Epithelial cell of prostate (primary cell): ENCODE measurements at places on chromosomes 16 and 17.

DNA sequence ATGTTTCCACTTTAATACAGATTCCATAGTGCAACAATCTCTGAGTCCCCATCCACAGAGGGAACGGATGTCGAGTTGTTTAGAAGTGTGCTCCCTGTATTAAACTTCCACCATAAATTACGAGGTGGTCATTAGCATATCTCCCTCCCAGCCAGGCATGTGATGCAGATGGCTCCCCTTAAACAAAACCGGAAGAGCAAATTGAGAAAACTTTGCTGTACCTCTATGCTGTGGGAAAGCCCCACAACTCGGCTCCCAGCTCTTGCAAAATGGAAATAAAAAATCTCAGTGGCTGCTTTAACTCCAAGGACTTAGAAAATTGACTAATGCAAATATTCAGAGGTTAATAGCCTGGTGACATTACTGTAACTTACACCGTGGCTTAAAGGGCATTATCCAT is 290.9 kb downstream of the MAF start:
- no peak for DNase-seq

DNA sequence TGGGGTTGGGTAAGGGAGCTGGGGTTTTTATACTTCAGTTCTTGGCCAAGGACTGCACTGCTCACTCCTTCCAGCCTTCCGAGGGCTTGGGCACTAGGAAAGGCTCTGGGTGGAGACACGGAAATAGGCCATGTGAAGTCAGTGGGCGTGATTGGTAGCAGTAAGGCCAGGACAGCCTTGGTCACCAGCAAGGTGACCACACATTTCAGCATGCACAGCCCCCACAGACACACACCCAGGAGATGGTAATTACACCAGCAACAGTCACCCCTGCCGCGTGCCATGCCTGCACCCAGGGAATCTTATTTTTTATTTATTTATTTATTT is 252.5 kb downstream of the SEC14L1 start:
- DNase-seq, result no peak

- DNase-seq, result no peak
These were observed 89.5 kb downstream of the CDH11 start for GRCh38 chr16:65032387-65032786.

DNA sequence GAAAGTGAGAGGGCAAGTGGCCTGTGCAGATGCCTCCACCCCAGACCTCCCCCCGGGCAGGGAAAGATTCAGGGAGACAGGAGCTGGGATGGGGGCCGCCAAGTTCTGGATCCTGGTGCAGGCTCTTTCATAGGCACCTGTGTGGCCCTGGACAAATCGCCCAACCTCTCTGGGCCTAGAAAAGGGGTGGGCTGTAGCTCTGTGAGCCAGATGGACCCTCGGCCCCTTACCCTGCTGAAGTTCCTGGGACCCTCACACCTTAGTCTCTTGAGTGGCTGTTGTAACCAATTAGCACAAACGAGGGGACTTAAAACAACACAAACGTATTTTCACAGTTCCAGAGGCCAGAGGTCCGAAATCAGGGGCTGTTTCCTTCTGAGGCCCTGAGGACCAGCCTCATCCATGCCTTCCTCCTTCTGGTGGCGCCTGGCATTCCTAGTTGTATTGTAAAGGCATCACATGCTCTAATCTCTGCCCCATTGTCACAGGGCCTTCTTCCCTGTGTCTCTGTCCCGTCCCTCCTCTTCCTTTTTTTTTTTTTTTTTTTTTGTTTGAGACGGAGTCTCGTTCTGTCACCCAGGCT is 352.6 kb downstream of the SEC14L1 start:
- no peak for DNase-seq

- DNase-seq, result no peak
These were observed 34.0 kb downstream of the DGKE start for GRCh38 chr17:56867948-56868376.

- DNase-seq, result no peak
These were observed 4.9 kb downstream of the FBXO39 start for GRCh38 chr17:6780886-6781285.

- no peak for DNase-seq
These were observed 40.5 kb upstream of the KLHDC4 start for GRCh38 chr16:87806261-87806640.

DNA sequence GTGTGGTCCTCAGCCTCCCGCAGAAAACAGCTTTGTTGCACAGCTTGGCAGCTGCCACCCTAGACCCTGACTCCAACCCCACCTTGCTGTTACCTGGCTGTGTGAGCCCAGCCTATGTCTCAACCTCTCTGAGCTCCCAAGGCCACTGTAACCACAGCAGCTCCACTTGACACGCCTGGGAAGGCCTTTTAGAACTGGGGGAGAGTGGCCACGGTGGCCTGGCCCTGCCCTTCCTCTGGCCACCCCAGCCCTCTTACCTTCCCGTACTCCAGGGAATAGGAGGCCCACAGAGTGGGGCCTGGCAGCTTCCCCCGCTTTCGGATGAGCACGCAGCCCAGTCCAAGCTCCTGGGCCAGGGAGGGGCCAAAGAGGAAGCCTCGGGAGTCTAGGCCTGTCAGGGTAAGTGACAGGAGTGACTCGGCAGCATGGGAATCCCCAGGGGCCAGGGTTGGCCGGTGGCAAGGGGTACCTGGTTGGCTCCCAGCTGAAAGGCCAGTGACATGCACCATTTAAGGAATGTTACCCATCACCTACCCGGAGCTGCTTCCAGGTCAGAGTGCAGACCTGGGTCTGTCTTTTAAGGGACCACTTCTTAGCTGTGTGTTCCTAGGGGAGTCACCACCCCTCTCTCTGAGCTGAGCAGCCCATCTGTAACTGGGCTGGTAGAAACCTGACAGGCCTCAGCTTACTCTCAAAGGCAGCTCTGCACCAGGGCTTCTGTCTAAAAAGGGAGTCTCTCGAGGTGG is 1.4 kb downstream of the APRT start:
- no peak for DNase-seq

DNA sequence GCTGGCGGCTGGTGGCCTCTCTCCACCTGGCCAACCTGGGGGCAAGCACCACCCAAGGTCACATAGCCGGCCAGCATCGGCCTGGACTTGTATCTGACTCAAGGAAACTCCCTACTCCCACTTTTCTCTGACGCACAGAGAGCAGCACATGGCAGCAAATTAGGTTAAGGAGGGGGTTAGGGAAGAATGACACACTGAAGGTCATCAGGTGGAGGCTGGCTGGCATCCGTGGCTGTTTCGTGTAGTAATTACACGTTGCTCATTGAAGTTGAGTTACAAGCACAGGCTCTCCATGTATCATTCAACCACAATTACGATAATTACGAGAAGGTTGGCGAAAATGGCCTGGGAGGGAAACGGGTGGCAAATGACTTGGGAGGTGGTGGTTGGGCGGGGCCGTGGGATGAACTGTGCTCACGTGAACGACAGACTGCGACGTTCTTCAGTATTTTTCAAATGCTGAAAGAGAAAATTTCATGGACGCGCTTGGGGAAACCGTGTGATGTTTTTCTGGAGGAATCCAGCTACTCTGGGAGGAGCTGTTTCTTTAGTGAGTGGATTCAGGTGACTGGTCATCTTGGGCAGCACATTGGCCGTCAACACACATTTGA is 4.0 kb upstream of the METRNL start:
- DNase-seq, result no peak

GRCh38 chr16:15775209-15775608 is 81.6 kb downstream of the MYH11 start:
- DNase-seq, result no peak

DNA sequence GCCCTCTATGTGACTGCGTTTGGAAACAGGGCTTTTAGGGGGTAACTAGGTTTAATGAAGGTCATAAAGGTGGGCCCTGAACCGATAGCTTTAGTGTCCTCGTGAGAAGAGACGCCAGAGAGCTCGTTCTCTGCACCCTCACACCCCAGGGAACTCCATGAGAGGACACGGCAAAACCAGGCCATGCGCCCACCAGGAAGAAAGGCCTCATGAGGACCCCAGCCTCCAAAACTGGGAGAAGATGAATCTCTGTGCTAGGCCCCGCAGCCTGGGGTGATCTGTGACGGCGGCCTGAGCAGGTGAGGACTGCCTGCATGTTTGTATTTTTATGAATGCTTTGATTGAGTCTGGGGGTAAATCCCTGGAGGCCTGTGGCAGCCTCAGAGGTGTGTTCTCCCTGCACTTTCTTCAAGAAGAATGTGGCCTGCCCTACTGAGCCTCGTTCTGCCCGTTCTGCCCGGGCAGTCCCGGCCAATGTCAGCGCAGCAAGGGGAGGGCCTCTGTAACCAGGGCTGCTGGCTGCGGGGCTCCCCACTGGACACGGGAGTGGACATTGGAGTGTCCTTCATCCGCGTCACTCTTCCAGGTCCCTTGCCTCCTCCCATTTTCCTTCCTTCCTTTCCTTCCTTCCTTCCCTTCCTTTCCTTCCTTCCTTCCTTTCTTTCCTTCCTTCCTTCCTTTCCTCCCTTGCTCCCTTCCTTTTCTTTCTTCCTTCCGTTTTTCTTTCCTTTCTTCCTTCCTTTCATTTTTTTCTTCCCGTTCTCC is 6.8 kb upstream of the RNF213 start:
- DNase-seq, result no peak

DNA sequence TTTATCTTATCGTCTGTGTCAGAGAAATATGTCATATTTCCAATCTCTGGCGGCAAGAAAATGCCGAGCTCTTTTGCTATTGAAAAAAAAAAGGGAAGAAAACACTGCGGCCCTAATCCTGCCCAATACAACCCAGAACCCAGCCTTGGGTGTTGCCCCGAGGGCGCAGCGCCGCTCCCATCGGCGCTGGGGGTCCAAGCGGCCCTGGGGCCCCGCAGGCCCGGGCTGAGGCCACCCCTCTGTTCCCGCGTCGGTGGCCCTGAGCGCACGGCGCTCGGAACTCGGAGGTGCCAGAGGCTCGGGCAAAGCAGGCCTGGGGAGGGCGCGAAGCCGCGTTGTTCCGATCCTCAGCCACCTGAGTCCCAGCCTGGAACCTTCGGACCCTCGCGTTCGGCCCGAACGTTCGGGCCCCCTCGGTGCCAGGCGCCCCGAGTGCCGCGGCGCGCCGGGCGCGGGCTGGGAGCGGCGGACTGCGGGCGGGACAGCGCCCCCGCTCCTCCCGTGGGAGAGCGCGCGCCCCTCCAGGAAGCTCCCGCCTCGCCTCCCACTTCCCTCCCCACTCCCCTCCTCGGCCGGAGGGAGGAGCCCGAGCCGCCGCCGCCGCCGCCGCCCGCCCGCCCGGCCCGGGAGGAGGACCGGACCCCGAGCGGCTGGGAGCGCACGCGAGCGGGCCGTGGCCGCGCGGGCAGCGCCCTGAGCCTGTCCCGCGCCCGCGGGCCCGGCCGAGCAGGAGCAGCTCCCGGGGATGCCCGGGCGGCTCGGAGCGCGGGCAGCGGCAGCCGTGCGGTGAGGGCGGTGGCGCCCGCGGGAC is at the start of gene CPNE2:
Gene CPNE2, plus strand, starts transcription at position 609 of the 811 bp plus-strand sequence. CDS start 18,160 bp downstream, outside the sequence.
- no peak for DNase-seq

GRCh38 chr16:57476546-57477410 is 9.5 kb downstream of the DOK4 start:
- no peak for DNase-seq

DNA sequence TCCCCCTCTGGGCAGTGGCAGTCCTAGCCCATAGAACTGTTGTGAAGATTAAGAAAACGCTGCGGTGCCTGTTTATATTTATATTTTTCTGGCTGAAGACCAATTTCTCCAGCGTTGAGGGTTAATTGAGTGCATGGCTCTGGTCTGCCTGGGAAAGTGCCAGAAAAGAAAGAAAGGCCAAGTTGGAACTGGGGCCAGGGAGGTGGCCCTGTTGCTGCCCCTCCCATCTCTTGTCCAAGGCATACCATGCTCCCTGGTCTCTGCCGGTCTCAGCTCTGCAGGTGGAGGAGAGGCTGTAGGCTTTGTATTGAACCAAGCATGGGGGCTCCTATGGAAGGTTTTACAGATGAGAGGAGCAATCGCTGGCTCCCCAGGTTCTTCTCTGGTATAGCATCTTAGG is 124.7 kb downstream of the MGAT5B start:
- DNase-seq, result no peak

DNA sequence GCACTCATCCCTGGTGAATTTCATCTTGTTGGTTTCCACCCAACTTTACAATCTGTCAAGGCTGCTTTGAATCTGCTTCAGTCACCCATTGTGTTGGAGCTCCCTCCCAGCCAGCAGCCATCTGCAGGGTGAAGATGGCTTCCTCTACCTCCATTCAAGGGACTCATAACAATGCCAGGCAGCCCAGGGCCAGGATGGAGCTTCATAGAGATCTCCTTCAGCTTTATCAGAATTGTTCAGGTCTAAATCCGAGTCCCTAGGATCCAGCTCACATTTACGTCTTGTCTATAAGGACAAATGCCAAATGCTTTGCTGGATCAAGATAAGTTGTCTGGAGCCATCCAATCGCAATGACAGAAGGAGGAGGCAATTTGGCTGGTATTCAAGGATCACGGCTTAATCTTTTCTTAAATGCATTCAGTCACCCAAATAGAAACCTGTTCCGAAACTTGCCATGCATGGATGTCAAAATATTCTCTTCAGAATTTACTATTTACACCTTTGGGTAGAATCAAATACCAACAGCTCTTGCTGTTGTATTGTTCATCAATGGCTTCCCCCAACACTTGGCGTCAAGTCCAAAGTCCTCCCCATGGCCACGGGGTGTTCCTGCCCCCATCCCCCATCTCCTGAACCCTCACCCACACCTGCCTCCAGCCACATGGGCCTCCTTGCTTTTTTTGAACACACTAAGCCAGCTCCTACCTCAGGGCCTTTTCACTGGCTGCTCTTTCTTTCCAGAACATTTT is 3.8 kb upstream of the FAM171A2 start:
- no peak for DNase-seq
